GM20000 (cell line): ENCODE measurements at places on chromosomes 5 and 9.

- DNase-seq = no peak
Measured at GRCh38 chr5:62296998-62297397, 9.0 kb upstream of the KIF2A start.

GRCh38 chr9:1427875-1428274 lies 377.7 kb downstream of the DMRT2 start:
- DNase-seq = no peak

GRCh38 chr9:90029996-90030395 lies 425.2 kb downstream of the GADD45G start:
- no peak for DNase-seq

DNA sequence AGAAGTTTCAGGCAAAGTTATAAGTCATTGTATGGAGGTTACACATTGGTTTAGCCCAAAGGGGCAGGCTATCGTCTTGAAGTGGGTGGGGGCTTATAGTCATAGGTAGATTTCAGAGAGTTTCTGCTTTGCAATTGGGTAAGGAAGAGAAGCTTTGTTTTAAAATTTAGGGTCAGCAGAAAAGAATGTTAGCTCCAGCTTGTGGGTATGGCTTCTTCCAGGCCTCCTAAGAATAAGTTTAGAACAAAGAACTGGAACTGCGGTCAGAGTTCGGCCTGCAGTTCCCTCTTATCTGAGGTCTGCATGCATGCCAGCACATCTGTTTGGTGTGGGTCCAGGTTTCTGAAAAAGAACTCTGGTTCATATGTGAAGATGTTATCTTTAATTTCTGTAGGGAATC lies 96.1 kb downstream of the CYFIP2 start:
- DNase-seq = no peak

GRCh38 chr9:129989740-129990139 lies 53.2 kb downstream of the FNBP1 start:
- DNase-seq = no peak

- DNase-seq = no peak
Measured at GRCh38 chr5:151039665-151040064, 19.3 kb downstream of the GPX3 start.

- DNase-seq = no peak
Measured at GRCh38 chr5:7871653-7872052, 2.7 kb downstream of the MTRR start.

GRCh38 chr5:4700069-4700468 lies 440.1 kb upstream of the ADAMTS16 start:
- no peak for DNase-seq

DNA sequence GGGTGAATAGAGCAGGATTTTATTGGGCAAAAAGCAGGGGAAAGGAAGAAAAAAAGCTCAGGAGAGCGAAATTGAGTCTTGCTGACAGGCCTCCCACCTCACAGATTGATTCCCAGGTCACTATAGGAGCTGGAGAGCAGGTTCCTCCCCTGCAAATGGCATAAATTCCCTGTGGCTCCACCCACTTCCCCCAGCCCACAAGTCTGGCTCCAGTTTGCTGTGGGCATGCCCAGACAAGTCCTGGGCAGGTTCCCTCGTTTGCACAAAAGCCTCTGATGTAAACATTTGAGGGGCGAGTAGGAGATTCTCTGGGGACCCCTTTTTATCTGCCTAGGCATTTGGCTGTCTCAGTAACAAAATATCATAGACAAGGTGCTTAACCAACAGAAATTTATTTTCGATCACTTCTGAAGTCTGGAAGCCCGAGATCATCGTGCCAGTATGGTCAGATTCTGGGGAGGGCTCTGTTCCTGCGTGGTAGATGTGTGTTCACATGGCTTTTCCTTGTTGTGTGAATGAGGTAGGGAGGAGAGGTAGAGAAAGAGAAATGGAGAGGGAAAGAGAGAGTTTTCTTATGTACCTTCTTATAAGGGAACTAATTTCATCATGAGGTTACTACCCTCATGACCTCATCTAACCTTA lies 614.5 kb downstream of the MAT2B start:
- DNase-seq = no peak

DNA sequence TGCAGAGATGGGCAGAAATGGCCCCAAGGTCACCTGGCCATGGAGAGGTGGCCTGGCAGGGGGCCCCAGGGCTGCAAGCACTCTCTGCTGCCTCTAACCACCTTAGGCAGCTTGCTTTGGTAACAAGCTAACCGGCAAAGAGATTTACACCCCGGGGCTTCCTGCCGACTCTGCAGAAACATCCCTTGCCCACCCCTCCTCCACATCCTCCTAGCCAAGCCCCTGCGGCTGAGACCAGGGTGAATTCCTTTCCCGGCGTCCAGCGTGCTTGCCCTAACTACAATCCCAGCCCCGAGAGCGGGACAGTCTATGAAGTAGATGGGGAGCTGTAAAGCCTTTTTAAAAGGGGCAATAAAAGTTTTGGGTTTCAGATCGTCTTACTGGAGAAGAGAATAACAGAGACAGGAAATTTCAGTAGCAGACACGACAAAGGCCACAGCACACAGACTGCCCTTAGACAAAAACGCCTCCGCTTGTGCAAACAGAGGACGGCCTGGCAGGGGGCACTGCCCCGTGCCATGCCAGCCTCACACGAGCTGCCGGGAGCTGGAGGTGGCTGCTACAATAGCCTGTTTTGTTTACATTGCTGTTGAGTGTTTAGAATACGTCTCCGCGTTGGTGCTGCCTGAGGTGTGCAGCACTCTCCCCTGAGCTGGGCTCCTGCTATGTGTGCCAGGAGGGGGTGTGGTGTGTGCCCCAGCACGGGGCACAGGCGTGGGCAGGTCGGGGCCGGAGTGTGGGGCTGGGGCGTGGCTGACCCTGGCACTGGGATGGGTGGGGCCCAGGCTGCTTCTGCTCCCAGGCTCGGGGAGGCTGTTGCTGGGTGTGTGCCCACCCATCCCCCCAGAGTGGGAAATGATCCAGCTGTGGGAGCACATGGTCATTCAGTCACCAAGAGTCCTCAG lies 15.3 kb downstream of the MYMK start:
- DNase-seq = no peak

DNA sequence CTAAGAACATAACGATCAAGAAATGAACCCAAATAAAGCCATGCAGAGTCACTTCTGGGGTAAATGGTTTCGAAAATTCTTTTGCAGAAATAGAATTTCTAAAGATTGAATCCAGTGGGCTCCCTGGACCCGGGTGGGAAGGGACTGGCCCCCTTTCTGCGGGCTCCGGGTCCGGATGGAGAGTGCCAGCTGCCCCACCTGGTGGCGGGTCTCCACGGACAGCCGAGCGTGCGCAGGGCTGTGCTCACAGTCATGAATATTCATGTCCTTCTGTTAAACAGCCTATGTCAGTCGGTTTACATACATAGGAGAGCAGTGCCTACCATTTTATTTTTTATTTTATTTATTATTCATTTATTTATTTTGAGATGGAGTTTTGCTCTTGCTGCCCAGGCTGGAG lies 4.7 kb upstream of the PPP1R26 start:
- DNase-seq = no peak

- peak; percentile 84 for DNase-seq
Measured at GRCh38 chr5:154384480-154385235, 61.1 kb upstream of the SAP30L start.

DNA sequence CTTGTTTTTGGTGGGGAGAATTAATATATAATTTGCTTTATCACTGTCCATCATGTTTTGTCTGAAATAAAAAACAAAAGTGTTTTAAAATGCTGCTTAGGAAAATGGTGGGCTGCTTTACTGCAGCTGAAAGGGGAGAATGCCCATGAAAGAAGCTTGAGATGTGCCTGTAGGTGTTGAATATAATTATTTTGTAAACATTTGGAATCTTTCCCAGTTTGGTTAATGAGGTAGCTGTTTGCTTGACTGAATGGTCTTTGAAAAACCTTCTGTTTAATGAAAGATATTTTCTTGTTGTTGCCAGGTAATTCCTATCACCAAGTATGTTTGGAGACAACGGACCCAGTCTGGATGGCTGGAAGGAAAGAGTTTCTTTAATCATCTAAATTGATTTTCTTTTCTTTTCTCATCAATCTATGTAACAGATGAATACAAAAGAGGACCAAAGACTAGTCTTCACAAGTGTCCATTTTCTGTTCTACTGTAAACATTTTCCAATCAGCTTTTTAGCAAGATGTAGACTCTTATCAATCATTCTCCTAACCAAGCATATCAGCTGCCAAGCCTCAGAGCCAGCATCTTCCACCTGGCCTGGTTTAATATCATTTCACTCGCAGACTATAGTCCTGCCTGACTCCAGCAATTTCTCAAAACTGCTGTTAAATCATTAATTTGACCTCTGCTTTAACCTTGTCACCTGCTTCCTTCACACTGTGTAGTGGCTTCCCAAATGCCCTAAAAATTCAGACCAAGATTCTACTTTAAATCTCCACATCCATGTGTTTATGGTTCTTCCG lies 441.2 kb upstream of the CHD1 start:
- DNase-seq = no peak

GRCh38 chr9:134438195-134438788 lies 112.0 kb downstream of the RXRA start:
- DNase-seq = no peak

DNA sequence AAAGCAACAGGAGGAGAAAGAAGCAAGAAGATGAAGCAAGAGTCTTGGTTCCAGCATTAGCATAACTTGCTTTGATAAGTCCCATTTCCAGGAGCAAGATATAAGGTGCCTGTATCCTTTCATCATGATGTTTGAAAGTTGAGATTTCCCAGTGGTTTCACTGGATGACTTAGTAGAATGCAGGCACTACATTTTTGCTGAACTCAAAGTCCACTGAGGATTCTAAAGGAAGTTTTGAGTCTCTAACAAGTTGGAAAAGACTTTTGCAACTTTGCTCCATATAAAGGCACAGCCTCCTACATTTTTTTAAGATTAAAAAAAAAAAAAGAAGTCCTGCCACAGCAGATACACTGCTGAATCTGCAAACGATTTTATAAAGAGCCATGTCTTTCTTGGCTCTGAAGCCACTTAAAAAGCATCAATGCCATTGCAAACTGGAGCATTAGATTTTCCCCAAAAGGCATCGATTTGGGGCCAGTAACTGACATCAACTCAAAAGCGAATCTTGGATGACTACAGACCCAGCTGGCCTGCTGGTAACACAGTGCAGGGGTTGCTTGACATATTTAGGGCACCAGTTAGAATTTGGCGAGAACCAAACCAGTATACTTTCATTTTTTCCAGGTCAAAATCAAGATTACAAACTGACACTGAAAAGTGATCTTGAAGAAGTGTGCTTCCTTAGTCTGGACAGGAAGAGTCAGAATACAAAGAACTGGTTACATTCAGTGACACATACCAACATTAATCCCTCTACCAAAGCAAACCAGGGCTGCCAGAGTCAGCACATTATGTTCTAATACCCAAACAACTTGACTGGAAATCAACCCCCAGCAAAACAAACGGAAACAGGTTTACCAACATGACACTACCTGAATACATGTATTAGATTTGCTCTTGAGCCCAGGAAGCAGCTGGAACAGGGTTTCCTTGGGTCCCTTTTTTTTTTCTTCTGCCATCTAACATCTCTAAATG lies 39.1 kb upstream of the KCNV2 start:
- no peak for DNase-seq

- DNase-seq = peak; percentile 33
Measured at GRCh38 chr5:115168829-115169486, 750 bp downstream of the TRIM36 start.

- DNase-seq = no peak
Measured at GRCh38 chr5:160354666-160355065, 15.8 kb downstream of the C1QTNF2 start.

DNA sequence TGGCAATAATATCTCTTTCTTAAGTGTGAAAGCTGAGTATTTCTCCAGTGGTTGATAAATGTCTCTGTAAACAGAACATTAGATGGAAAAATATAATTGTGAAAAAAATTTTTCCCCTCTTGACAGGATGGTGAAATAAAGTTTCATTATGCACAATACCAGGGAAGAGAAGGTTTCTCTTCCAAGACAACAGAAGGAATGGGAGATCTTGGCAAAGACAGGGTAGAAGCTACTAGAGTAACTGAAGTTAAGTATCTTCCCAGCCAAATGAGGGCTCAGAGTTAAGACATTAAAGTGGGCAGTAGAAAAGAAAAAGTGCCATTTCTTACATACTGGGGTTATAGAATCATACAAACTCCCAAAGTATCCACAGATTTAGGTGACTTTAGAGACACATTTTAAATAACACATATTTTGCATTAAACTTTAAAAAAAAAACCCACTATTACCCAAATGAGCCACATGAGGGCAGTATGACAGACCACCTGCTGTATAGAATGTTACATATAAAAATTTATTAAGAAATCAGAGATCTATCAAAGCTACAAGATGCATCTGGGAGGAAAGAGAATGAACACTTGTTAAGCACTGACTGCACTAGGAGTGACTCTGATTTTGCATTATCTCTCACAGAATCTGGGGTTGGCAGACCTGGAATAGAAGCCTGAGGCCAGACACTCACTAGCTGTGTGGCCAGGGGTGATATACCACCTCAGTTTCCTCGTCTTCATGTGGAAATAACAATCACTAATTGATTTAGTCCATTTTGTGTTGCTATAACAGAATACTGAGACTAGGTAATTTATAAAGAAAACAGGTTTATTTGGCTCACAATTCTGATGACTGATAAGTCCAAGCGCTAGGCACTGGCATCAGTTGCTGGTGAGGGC lies 98.5 kb downstream of the ARSB start:
- no peak for DNase-seq

DNA sequence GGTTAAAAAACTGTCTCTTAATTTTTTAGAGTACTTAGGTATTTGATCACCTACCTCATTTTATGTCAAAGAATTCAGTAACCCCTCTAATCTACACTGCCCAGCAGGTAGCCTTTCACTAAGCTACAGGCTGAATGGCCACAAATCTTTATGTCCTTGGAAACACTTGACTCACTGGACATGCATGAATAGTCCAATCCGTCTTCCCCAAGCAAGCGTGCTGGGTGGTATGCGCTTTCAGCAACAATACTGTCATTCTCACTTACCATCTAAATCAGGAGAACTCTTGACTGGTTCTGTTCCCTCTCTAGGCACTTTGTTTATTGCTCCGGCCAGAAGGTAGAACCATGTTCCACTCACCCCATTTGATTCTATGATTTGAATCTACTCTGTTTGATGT lies 73.1 kb downstream of the TRPM3 start:
- DNase-seq = no peak

- no peak for DNase-seq
Measured at GRCh38 chr5:166909040-166909439, 1382.4 kb upstream of the WWC1 start.

DNA sequence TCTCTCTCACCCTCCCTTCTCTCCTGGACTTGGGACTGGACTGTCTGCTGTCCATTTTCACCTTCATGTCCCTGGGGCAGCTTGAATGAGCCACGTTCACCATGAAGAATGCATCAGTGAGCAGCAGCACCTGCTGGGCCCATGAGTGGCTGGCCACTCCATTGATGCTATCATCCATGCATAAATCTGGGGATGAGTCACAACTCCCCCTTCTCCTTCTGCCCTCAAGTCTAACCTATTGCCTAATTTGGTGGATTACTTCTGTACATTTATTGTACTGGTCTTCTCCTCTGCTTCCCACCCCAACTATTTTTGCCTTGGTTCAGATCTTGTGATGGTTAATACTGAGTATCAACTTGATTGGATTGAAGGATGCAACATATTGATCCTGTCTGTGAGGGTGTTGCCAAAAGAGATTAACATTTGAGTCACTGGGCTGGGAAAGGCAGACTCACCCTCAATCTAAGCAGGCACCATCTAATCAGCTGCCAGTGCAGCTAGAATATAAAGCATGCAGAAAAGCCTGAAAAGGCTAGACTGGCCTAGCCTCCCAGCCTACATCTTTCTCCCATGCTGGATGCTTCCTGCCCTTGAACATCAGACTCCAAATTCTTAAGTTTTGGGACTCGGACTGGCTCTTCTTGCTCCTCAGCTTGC lies 46.7 kb downstream of the GDNF start:
- DNase-seq = no peak
